ENCODE measurements at places on chromosomes 7 and 10.
A peak's percentile ranks its signal among the peaks of the same experiment; 100 is the strongest.

DNA sequence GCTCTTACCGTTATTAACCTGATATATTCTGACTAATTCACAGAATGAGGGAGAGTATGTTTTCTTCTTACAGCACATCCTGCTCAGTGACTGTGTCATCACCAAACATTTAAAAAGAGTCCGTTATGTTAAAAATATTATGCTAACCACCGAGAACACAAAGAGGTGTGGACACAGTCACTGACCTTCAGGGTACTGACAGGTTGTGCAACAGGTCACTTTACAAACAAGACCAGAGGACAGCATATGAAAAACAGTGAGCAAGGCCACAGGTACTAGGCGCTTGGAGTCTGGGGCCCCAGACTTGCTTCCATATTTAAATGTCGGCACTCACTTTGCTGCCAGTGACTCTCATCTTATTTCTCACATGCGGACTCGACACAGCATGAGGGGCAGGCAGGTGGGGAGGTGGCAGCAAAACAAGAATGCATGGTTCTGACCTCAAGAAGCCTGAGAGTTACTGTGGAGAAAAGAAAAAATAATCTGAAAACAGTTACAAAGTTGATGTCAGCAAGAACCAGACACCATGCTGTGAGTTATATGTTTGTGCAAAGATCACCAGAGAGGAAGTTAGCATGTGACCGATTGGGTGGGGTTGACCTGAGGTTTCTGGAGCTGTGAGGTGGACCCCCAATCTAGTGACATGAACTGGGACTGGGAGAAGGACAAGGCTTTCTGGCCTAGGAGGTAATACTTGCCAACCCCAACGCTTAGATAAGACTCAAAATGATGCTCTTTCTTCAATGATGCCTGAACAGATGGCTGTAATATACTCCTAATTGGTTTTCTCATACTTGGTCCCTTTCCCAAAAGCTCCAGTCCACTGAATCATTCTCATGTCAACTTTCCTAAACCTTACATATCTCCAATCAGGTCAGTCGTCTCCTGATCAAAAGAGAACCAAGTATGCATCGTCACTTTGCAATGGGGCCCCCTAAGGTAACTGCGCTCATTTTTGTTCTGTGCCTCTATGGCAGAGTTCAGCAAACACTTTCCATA lies 102.4 kb downstream of the HIPK2 start:
- no peak for DNase-seq

DNA sequence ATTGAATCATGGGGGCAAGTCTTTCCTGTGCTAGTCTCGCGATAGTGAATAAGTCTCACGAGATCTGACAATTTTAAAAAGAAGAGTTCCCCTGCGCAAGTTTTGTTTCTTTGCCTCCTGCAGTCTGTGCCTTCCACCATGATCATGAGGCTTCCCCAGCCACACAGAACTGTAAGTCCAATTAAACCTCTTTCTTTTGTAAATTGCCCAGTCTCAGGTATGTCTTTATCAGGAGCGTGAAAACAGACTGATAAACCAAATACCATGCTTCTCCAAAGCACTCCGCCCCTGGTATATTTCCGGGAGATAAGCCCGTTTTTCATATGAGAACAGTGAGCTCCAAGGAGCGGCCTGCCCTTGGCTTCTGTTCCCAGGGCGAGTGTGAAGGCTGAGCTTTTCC lies 118.9 kb downstream of the EVX1 start:
- DNase-seq = no peak

GRCh38 chr10:114304571-114305421 lies 65.7 kb downstream of the VWA2 start:
- peak; percentile 50 for DNase-seq

GRCh38 chr10:114933588-114933987 lies 4.4 kb upstream of the TRUB1 start:
- DNase-seq = no peak

GRCh38 chr7:31419505-31420055 lies 79.1 kb upstream of the NEUROD6 start:
- no peak for DNase-seq

- DNase-seq = no peak
These were observed at the start of gene ZP3 for GRCh38 chr7:76424413-76425111. Gene ZP3, plus strand, starts transcription at chr7:76424950. Its CDS starts 15 bp downstream, at chr7:76424965.

GRCh38 chr7:30237271-30237695 lies 47.1 kb upstream of the ZNRF2 start:
- no peak for DNase-seq

DNA sequence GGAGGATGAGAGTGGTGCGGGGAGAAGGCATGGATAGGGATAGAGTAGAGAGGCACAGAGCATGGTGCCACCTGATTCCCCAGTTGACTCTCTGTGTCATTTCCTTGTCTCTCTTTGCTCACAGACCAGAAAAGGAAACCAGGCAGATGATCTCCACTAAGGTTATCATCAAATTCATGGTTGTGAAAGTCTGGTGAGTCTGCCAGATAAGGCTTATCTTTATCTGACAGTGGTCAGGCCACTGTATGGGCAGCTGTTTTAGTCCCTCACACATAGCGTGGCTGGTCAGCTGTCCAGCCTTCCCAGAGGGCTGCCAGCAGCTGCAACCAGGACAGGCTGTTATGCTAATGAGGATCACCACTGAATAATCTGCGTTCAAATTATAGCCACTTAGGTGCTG lies 99.0 kb downstream of the ADRA2A start:
- no peak for DNase-seq

DNA sequence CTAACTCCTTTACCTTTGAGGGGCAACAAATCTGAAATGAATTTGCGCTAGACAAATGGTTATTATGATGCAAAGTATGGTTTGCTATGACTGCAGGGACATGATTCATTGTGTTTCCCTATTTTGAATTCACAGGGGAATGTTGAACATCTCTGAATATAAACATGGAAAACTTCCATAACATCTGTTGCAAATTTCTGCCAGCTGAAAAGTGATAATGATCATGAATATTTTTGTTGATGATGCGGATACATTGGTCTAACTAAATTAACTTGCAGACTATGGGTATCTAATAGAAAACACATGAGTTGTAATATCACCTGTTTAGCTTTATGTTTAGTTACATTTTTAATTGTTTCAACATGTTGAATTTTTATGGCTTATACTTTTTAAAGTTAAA lies 1325.5 kb downstream of the REEP3 start:
- no peak for DNase-seq

DNA sequence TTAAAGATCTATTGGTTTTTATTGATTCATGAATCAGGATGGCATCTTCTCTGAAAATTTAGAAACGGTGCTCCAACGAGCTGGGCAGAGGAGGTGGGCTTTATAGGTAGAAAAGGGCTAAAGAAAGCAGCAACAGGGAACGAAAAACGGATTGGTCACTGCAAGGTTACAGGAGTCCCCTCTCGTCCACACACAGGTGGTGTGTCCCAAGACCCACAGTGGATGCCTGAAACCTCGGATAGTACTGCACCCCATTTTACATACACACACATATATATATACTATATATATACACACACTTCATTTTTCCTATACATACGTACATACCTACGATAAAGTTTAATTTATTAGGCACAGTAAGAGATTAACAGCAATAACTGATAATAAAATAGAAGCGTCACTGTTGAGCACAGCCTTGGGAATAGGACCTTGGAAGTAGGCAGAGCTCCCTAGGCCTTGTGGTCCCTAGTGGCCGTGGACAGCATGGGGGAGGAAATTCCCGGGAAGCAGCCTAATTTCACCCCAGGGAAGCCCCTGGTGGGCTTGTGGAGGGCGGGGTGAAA lies 737 bp upstream of the NUB1 start:
- DNase-seq = no peak

DNA sequence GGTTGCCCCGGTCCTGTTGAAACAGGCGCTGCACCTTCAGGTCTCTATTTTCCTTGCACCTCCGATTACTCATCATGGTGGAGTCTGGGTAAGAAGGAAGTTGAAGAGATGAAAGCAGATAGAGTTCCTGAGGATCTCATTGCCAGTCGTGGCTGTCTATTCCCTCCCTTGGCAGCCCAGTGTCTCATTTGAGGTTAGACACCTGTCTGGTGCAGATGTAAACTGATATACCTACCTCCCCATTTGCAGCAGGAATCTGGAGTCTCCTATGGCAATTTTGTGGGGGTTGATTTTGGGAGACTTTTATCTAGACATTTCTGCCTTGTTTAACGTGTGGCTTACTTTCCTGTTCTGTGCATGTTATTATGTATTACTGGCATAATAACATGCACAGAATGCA lies 212.1 kb downstream of the BICC1 start:
- DNase-seq = no peak

GRCh38 chr10:63677001-63677400 lies 155.8 kb downstream of the REEP3 start:
- DNase-seq = no peak

- DNase-seq = no peak
These were observed 225.5 kb upstream of the TCF7L2 start for GRCh38 chr10:112724404-112724991.

GRCh38 chr10:108574233-108574632 lies 1349.1 kb downstream of the XPNPEP1 start:
- DNase-seq = no peak

- DNase-seq = no peak
These were observed 56.2 kb upstream of the ETV1 start for GRCh38 chr7:14045651-14046050.

- no peak for DNase-seq
These were observed 65.4 kb downstream of the MYO3A start for GRCh38 chr10:25999295-25999981.

DNA sequence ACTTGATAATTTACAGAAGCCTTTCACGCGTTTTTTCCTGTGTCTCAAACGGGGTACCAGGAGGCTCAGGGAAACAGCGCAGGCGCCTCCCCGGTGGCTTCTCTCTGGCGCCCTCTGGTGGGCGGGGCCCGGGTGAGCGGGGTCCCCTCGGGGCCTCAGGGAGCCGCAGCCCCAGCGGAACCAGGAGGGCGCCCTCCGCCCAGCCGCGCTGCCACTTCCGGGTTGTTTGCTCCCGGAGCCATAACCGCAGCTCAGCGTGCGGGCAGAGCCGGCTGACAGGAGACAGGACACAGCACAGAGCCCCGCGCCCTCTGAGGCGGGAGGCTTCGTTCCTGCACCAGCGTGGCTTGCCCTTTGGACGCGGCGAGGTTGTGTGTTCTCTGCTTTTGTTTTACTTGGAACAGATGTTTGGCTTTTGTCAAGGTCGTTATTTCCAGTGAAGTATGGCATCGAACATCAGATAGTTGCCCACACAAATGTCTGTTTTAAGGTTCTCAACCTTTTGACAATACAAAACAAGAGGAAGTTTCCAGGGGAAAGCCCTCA lies 6.9 kb upstream of the CYP2E1 start:
- peak; percentile 59 for DNase-seq

- DNase-seq = no peak
These were observed 678.4 kb downstream of the PHTF2 start for GRCh38 chr7:78476851-78477405.

DNA sequence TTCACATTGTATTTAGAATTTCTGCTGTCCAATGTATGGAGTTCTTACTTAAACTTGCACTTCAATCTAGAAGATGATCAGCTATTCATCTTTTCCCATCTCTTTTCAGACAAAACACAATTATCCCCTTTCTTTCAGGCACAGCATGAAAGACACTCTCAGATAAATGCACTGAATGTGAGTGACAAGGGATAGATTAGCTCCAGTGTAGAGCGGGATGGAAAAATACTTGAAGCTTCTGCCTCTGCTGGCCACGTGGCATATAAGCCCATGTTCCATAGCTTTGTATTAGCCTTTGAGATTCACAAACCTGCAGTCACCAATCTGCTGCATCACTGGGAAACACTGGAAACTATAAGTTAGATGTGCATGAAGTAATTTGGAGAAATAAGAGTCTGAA lies 162.2 kb upstream of the FAM3C start:
- no peak for DNase-seq

- DNase-seq = no peak
These were observed 99.1 kb downstream of the SND1 start for GRCh38 chr7:127751062-127751461.

DNA sequence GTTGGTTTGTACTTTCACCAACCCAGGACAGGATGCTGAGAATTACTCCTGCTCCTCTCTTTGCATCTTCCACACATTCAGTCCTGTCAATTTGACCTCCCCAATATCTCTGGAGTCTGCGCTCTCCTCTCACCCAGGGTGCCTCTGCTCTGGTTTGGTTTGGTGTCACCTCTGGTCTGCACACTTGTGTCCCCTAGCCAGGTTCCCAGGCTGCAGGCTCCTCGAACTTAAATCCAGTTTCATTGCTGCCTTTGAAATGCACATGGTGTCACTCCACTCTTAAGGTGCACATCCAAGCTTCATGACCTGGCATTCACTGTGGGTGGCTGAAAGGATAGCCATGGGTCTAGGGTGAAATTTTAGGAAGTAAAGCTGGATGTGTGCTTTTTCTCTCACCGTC lies 271.6 kb downstream of the RPS24 start:
- DNase-seq = no peak

DNA sequence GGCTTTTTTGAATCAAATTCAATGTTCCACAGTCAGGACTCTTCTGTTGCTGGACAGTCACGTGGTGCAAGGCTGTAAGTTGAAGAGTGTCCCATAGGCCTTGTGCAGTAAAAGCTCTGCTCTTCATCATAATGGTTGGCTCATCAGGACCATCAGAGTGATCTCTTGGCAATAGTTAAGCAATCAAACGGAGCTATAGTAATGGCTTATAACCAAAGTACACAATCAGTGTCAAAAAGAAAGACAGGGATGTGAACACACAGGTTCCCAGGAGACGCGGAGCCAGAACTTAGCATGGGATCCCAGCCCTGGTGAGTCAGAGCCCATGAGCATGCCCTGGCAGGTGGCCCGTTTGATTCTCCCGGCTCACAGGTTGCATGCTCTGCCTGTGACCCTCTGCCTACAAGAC lies 10.8 kb upstream of the GPNMB start:
- no peak for DNase-seq

- no peak for DNase-seq
These were observed 1.4 kb downstream of the WNT16 start for GRCh38 chr7:121330053-121330833.

DNA sequence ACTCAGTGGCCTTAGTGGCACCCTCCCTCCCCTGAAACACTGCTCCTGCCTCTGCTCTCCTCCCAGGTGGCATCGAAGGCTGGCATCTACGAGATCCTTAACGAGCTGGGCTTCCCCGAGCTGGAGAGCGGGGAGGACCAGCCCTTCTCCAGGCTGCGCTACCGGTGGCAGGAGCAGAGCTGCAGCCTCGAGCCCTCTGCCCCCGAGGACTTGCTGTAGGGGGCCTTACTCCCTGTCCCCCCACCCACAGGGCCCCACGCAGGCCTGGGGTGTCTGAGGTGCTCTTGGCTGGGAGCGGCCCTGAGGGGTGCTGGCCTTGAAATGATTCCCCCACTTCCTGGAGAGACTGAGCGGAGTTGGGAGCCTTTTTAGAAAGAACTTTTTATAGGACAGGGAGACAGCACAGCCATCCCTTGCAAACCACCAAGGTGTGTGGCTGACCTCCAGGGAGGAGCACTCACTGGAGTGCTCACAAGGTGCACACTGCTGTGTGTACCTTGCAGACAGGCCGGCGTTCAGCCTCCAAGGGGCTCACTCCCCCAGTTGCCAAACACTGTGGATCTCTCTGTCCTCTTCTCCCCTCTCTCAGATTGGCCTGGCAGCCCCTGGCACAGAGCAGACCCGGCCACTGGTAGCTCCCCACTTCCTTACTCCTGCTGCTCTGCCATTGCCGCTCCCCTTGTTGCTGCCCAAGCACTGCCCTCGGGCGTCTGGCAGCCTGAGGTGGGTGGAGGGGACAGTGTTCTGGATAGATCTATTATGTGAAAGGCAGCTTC lies 35.8 kb downstream of the PRF1 start:
- no peak for DNase-seq
